ENCODE measurements at places on chromosomes 16 and 17.
A peak's percentile ranks its signal among the peaks of the same experiment; 100 is the strongest.

- no peak for DNase-seq
Observed at GRCh38 chr16:76729525-76729924, 452.3 kb downstream of the CNTNAP4 start.

GRCh38 chr17:2136241-2136640, 81.3 kb downstream of the HIC1 start:
- no peak for DNase-seq

GRCh38 chr16:47592232-47592631, 131.1 kb downstream of the PHKB start:
- DNase-seq, result no peak

DNA sequence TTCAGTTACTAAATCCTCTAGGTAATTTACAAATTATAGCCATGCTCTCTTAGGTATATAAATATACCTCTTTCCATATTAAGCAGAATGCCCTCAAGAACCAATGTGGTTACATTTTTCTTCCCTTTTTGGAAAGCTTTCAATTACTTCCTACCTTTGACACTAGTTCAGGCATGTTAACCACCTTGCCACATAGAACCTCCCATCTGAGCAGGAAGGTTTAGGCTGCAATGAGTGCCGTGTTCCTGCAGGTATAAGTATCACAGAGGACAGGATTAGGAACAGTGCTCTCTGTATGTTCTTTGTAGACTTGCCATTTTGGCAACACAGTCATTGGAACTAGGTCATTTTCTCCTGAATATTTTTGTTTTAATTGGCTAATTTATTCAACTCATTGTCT, 20.1 kb downstream of the KRT25 start:
- no peak for DNase-seq

- DNase-seq, result no peak
Observed at GRCh38 chr17:50379351-50380132, 6.5 kb downstream of the EME1 start.

DNA sequence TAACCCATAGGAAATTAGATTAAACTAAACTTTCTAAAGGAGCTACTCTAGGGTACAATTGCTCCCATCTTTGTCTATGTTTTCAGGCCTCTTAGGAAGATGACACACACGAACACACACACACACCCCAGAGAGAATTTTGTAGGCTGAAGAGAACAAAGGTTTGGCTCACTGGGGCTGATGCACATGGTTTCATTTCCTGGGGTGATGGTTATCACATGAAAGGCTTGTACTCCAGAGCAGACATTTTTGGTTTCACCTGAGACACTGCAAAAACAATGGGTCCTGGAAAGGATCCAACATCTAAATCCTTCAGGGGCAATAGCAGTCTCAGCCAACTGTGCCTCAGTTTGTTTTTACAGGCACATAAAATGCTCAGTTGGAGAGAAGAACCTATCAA, 62.8 kb downstream of the GRB7 start:
- DNase-seq, result no peak

GRCh38 chr16:56300891-56301850, 109.9 kb downstream of the GNAO1 start:
- DNase-seq, result no peak

- no peak for DNase-seq
Observed at GRCh38 chr16:29812754-29813643, 1.0 kb downstream of the PRRT2 start.

- no peak for DNase-seq
Observed at GRCh38 chr17:60769327-60769726, 91.7 kb downstream of the BCAS3 start.

- no peak for DNase-seq
Observed at GRCh38 chr16:15732416-15732815, 82.4 kb downstream of the NDE1 start.

DNA sequence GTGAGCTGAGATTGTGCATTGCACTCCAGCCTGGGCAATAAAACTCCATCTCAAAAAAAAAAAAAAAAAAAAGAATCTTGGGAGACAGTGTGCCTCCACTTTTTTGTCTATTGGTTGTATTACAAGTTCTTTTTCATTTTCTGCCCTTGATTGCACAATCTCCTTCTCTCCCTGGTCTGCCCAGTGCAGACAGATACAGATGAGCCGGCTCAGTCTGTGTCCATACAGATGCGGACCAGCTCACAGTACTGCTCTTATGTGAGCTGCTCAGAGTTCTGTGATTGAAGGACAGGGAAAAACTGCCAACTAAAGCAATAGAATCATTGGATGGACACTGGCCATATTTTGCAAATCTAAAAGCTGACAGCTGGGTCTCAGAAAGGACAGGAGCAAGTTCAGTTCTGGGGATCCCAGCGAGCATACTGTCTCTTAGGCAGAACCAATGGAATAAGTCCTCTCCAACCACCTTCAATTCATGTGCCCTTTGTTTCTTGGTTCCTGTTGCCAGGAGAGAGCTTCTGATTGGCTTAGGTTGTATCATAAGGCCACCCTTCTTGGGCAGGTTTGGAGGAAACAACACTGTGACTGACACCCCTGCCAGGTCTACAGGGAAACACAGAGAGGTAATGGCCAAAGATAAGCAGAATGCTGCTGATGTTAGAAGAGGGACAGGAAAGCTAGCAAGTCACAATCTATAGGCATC, 495.6 kb upstream of the HSBP1 start:
- no peak for DNase-seq

DNA sequence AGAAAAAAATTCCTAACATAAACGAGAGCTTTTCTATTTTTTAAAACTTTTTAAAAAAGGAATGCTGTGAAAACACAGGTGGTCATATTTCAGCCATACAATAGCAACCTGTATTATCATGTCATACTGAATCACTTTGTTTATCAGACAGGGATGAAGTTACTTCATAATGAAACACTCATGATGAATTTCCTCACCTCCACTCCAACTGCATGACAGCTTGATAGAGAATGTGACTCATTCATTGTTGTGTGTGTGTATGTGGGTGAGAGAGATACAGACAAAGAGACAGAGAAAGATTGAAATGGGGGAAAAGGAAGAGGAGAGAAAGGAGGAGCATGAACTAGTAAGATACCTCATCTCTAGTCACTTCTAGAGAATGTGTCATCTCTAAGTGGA, 109.0 kb downstream of the SYCE1L start:
- no peak for DNase-seq

- DNase-seq, result peak; percentile 83
Observed at GRCh38 chr16:17072104-17072503, 398.7 kb downstream of the XYLT1 start.

GRCh38 chr17:64506201-64506575, at the start of gene DDX5:
Gene DDX5 (minus strand): TSS chr17:64506289. CDS start chr17:64506119, 170 bp downstream.
- DNase-seq, result peak; percentile 98

- no peak for DNase-seq
Observed at GRCh38 chr16:53154513-53154912, 99.7 kb downstream of the CHD9 start.

GRCh38 chr17:73203788-73204479, 11.1 kb downstream of the COG1 start:
- DNase-seq, result no peak

DNA sequence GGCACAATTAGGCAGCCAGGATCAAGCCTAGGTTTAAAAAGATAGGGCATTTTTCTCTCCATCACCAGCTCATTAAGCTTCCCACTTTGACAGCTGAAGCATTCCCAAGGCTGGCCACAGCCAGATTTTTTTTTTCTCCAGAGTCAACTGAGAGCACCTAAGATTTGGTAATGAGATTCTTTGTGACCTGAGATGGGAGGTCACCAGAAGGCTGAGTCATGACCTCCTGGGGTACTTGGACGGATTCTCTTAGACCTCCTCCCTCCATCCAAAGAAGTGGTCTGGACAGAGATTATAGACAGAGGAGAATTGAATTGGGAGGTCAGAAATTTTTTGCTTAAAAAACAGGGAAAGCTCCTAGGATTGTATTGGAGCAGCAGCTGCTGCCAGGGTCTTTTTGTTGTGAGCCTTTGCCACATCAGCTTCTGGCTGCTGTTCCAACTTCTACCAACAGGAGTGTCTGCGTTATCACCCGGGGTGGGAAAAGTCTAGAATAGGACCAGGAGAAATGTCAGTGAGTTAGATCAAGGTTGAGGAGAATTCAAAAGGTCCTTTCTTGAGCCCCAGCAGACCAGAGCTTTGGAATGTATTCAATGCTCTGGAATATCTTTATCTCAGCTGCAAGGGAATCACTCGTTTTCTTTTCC, 221.2 kb upstream of the N4BP1 start:
- no peak for DNase-seq

DNA sequence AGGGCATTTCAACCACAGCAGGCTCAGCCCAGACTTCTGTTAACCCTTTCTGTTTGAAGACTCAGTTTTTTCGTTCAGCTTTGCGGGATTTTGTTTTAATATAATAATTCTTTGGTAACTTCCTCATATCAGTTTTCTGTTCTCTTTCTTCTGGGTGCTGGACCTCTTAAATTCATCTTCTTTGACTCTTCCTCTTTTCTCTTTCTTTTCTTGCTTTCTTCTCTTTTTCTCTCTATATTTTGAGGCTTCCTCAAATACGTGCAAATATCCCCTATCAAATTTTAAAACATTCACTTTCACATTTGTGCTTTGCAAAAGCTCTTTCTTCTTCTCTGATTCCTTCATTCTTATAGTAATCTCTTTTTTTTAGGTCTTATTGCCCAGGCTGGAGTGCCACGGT, 136.3 kb downstream of the HS3ST3B1 start:
- peak; percentile 27 for DNase-seq

- peak; percentile 90 for DNase-seq
Observed at GRCh38 chr16:11224096-11224893, 31.7 kb downstream of the SOCS1 start.

DNA sequence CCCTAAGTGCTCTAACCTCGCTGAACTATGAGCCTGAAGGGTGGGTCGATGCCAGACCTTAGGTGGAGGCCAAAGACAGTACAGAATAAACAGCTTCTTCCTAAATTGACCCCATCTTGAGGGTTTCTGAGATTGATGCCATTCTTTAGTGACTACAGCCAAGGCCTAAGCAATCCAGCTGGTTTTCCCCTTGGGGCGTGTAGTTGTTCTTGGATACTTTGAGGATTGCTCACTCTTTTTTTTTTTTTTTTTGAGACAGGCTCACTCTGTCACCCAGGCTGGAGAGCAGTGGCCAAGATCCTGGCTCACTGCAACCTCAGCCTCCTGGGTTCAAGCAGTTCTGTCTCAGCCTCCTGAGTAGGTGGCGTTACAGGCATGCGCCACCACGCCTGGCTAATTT, 2.0 kb downstream of the OVCA2 start:
- no peak for DNase-seq

GRCh38 chr17:48992444-48992843, 4.7 kb upstream of the IGF2BP1 start:
- no peak for DNase-seq

DNA sequence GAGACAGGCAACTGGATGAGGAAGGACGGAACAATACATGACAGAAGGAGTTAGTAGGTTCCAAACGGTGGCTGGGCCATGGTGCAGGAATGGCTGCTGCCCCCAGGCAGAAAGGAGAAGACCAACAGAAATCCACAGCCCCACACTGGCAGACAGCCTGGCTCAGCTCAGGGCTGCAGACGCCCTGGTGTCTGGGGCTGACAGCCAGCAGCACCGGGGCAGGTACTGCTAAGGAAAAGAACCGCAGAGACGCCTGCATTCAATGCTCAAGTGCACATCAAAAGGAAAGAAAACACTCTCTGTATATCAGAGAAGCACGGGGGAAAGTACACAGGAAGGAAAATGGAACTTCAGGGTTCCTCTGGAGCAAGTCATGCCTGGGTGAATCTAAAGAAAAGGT, 53.4 kb downstream of the GAS7 start:
- no peak for DNase-seq

- DNase-seq, result no peak
Observed at GRCh38 chr17:17226451-17227265, 10.3 kb downstream of the FLCN start.

- peak; percentile 95 for DNase-seq
Observed at GRCh38 chr17:58534901-58535421, 20.5 kb upstream of the MTMR4 start.

DNA sequence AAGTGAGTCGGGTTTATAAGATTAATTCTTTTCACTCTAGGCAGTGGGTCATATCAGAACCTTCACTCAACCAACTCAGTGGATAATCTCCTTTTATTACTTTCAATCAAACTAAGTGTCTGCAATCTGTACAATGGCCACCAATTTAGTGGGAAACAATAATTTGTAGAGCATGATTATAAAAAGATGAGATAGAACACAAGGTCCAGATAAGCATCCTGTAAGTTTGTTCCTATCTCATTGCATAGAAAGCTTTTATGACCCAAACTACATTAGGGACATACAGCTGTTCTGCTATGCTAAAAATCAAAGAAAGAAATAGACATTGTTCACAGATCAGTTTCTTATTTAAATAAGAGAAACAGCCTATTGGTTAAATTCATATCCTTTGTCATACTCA, 341.4 kb upstream of the PSMD7 start:
- DNase-seq, result no peak

- no peak for DNase-seq
Observed at GRCh38 chr16:22352723-22353122, 21.7 kb downstream of the CDR2 start.

DNA sequence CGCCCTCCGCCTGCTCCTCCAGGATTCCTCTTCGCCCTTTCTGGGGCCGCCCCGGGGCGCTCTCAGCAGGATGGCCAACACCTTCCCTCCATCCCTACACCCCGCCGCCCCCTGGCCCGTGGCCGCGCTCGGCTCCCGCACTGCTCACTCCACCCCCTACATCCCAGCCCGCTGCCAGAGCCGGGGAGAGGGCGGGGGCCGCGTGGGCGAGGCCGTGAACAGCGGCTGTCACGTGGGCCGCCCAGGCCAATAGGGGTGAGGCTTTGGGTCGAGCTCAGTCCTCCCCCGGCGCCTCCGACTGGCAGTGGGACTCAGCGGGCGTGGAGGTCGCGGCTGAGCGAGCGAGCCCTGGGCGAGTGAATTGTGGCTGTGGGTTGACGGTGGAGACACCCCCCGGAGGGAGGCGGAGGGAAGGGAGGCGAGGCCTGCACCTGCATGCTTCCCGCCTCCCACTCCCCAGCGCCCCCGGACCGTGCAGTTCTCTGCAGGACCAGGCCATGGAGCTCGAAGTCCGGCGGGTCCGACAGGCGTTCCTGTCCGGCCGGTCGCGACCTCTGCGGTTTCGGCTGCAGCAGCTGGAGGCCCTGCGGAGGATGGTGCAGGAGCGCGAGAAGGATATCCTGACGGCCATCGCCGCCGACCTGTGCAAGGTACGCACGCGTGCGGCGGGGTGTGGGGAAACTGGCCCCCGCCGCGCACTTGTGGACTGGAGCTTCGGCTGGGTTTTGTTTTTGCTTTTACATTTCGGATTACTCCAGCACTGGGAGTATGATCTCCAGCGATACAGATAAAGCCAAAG, at the start of gene ALDH3A2:
ALDH3A2 (plus strand) TSS at position 277 of the 799 bp plus-strand sequence; CDS start at position 498, 221 bp downstream.
- DNase-seq, result peak; percentile 97

- no peak for DNase-seq
Observed at GRCh38 chr17:77905766-77906165, 52.7 kb upstream of the TNRC6C start.

GRCh38 chr16:87926246-87927194, 9.8 kb downstream of the CA5A start:
- DNase-seq, result peak; percentile 91

- no peak for DNase-seq
Observed at GRCh38 chr16:86710602-86710950, 132.2 kb downstream of the FOXL1 start.

GRCh38 chr17:10421211-10421610, 539 bp downstream of the MYH8 start:
- no peak for DNase-seq

All from inflammatory macrophage treated with lipopolysaccharide for 4 hours (primary cell).